NCI-H1930 (cell line): ENCODE measurements at places on chromosomes 5 and 9.
A peak's percentile ranks its signal among the peaks of the same experiment; 100 is the strongest.

GRCh38 chr5:15286650-15287049 lies 213.3 kb upstream of the FBXL7 start:
- DNase-seq = no peak

DNA sequence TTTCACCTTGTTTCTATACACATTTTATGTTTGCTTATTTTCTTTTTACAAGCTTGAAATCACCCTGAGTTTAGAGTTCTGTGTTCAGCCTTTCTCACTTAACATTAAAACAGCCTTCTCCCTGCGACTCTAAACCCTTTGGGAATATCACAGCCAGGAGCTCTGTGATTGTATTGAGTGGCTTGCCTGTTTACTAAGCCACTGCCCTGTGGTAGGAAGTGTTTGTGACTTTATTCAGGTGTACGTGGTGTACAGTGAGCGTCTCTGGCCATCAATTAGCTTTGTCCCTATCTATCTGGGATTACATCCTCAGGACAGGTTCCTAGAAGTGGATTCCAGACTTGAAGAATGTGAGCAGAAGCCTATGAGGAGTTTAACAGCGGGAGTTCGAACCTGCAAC lies 11.0 kb upstream of the NEURL1B start:
- DNase-seq = no peak

DNA sequence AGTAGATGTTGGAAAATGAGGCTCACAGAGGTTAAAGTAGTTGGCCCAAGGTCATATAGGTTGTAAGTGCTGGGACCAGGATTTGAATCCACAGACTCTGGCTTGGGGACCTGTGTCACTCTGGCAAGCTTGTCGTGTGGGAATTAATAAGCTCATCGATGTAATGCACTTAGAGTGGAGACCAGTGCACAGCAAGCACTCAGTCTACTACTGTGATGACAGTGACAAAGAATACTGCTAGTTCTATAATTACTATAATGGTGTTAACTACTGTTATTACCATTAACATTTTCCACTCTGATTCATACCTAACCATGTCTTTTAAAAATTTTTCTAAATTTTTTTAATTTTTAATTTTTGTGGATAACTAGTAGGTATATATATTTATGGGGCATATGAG lies 12.8 kb downstream of the PAM start:
- no peak for DNase-seq

DNA sequence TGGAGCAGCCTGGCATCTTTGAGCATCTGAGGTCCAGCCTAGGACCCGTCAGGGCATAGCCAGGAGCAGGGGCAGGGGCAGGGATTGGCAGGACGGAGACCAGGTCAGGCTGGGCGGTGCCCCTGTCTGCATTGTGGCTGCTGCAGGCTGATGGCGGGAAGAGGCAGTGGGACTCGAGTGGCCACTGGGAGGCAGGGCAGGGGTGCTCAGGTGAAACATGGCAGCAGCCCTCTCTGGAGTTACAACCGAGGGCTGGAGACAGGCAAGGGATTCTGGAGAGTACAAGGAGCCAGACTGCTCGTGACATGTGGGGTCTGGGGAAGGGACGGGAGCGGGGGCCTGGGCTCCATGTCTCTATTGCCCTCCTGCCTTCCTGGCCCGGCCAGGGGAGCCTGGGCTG lies 97.4 kb upstream of the RAPGEF1 start:
- DNase-seq = no peak

GRCh38 chr9:117768750-117769395 lies 64.7 kb downstream of the TLR4 start:
- no peak for DNase-seq

DNA sequence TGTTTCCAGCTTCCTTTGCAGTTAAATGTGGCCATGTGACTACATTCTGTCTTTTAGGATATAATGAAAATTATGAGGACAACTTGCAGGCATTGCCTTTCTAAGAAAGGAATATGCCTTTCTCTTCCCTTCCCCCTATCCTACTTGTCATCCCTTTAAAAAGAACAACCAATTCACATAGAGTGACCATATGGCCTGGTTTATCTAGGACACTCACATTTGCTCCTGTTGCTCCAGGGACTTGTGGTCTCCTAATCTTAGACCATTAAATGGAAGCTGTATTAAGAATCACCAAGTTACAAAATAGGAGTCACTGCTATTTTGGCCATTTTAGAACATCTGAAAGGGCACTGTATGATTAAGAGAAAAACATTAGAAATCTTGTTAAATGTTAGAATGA lies 520.3 kb downstream of the DTWD2 start:
- DNase-seq = no peak

DNA sequence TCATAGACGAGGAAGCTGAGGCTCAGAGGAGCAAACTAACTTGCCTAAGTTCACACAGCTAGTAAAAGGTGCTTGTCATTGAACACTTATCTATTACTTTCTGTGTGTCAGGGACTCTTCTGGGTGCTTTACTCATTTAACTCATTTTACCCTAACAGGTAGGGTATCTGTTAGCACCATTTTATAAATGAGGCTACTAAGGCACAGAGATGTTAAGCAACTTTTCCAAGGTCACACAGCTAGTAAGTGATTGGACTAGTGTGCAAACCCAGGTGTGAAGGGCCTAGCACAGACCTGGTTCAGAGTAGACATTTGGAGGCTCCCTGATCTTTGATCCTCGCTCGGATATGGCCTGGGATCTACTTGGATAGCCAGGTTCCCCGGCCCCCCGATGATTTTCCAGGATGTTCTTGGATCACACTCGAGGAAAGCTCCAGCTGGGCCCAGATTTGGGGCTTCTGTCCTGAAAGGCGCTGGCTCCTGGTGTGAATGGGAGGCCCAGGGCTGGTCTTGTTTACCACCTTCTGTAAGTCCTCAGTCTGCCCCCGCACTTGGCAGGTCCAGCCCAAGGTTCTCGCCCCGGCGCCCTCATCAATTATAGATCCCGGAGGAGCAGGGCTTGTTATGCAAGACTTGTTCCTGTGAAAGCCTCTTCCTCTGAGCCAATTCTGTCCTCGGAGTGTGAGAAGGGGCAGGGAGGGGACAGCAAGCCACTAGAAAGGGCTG lies 37.5 kb downstream of the GSN start:
- no peak for DNase-seq

GRCh38 chr5:10645146-10645545 lies 81.3 kb downstream of the ANKRD33B start:
- no peak for DNase-seq

GRCh38 chr5:152125661-152126205 lies 201.1 kb upstream of the GLRA1 start:
- DNase-seq = no peak

DNA sequence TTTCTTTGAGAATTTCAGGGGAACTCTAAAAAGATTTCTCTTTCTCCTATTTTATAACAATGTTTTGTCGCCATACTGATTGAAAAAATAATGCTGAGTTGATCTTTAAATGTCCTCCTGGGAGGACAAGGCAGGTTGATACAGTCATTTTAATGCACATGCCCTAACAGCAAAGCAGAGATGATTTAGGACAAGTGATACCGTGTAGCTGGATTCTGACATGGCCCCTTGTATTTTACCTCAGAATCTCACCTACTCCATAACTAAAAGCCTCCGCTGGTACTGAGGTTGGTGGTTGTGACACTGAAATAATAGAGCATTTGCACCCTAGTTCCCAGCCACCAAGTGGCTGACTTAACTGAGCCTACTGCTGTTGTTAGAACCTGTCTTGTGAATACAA lies 811 bp upstream of the LRRTM2 start:
- DNase-seq = no peak

DNA sequence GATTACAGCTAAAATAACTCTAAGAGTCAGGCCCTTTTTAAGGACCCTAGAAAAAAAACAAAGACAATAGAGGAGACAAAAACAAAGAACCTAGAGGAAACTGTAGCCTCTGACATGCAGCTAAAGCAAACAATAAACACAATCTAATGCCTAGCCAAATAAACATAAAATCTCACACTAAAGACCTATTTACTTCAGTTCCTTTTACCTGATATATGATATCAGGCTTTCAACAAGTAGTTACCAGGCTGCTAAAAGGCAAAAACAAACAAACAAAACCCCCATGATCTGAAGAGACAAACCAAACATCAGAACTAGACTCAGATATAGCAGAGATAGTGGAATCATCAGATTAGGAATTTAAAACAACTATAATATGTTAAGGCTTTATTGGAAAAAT lies 226.5 kb upstream of the POU5F2 start:
- no peak for DNase-seq

DNA sequence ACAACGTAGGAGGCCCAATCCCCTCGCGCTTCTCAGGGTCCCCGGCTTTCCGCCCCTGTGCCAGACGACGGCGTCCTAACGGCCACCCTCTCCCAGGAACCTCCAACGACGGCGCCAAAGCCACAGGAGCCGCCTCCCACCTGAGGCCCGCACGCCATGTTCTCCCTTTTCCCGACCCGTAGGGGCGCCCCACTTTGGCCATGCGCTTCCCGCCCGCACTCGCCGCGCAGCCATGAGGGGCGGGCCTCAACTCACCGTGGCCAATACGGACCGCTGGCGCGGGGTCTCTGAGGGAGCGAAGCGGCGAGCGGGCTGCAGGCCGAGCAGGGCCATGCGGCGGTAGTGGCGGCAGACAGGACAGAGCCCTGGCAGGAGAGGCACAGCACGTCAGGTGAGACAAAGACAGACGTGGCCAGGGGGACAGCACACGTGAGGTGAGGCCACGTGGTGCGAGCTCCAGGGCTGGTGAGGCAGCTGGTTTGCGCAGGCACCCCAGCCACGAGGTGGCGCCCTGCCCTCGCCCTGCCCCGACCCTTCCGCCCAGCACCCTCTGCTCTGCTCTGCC lies 1005.5 kb upstream of the PTPRD start:
- DNase-seq = no peak

GRCh38 chr9:7816021-7816420 lies 16.4 kb upstream of the DMAC1 start:
- DNase-seq = no peak

- no peak for DNase-seq
Measured at GRCh38 chr9:4443439-4443838, 46.8 kb upstream of the SLC1A1 start.

DNA sequence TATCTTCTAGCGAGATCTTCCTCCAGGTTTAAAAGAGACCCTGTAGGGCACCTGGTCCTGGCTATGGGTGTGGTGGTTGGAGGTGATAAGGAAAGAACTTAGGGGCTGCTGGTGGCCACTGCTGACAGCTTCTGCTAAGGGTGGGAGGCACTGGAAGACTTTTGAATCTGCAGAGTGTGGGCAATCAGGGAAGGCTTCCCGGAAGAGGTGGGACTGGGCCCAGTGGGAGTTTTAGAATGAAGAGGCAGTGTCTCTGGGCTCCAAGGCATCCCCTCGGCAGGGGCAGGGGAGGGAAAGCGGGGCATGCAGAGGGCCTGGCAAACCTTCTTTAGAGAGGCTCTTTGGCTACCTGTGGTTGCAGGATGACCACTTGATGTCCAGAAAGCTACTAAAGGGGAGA lies 23.0 kb upstream of the DAB2IP start:
- DNase-seq = no peak

DNA sequence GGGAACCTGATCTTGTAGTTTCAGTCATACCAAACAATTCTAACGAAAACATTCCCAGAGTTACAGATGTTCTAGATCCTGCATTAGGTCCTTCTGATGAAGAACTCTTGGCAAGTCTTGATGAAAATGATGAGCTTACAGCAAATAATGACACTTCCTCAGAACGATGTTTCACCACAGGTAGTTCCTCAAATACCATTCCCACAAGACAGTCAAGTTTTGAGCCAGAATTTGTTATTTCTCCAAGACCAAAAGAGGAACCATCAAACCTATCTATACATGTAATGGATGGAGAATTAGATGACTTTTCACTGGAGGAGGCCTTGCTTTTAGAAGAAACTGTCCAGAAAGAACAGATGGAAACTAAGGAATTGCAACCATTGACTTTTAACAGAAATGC lies 21.0 kb downstream of the RMI1 start:
- no peak for DNase-seq

DNA sequence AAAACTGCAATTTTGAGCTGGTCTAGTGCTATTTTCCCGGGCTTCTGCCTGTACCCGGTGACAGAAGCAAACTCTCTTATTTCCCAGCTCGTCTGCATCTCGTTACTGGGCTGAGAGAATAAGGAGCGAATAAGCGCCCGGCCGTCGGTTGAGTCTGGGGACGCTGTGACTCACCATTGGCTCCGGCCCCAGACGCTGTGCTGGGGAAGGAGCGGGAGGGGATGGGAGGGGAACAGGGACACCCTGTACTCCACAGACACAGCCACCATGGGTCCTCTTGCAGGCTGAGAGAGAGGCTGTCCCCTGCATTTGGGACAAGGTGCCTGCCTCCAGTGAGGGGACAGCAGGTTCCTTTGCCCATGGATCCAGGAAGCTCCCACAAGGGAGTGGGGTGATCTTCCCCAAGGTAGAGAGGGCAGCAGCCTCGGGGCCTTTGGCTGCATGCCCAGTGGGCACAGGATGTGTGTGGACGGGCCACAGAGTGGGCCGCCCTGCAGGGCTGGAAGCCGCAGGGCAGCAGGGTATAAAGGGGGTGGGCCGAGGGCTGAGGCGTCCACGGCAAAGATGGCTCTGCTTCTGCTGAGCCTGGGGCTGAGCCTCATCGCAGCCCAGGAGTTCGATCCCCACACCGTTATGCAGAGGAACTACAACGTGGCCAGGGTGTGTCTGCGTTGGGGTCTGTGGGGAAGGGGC lies at the start of gene LCN9:
LCN9 (plus strand) TSS at position 552 of the 693 bp plus-strand sequence; CDS start at position 565, 13 bp downstream.
- no peak for DNase-seq

DNA sequence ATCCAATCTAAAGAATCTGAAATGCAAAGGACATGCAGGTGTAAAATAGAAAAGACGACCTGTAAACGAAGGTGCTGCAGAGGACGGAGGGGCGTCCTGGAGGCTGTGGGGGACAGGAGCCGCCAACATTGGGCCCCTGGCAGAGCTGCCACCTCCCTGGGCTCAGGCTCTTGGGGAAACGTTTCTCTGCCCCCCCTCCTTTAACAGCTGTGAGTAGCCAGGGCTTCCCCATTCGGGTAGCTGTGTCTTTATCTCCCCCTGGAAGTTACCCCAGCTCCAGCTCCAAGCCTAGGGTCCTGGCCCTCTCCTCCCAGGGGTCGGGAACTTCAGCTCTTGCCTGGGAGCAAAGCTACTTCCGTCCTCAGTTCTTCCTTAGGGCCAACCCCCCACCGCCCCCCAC lies 51.5 kb downstream of the PSD2 start:
- DNase-seq = no peak

GRCh38 chr5:172788771-172789686 lies 18.0 kb upstream of the DUSP1 start:
- DNase-seq = no peak

GRCh38 chr9:35603506-35603985 lies 1.5 kb upstream of the TESK1 start:
- DNase-seq = peak; percentile 64

GRCh38 chr5:43691893-43692292 lies 88.9 kb downstream of the NNT start:
- no peak for DNase-seq

DNA sequence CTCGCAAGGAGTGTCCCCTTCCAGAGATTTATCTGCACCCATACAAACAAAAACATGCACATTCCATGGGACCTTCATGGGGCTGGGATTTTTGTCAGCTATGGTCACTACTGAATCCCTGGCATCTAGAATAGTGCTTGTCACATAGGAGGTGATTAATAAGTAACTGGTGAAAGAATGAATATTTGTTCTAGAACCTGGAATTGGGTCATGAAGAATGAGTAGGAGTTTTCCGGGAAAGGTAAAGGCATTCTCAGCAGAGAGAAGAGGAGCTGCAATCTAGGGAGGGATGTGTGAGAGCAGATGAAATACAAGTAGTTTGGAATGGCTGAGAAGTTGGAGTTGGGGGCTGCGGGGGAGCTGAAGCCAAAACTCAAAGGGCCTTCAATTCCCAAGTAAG lies 2.8 kb upstream of the LMAN2 start:
- DNase-seq = no peak
